ENCODE measurements at places on chromosomes 6 and 20.
A peak's percentile ranks its signal among the peaks of the same experiment; 100 is the strongest.

DNA sequence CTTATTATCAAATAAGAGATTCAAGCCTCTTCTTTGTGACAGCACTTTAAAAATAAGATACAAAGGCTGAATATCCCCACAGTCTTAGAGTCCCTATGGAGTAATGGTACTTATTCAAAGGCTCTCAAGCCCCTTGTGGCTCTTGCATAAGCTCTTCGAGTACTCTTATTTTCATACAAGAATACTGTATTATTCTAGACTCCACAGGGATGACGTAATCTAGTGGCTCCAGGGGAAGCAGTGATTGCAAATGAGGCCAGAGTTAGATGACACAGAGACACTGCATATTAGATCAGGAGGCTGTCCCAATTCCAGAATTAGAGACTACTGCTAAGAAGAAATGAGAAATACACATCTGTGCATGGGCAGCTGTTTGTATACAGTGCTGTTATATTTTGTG lies 1195.9 kb upstream of the MAP3K7 start:
- no peak for DNase-seq

DNA sequence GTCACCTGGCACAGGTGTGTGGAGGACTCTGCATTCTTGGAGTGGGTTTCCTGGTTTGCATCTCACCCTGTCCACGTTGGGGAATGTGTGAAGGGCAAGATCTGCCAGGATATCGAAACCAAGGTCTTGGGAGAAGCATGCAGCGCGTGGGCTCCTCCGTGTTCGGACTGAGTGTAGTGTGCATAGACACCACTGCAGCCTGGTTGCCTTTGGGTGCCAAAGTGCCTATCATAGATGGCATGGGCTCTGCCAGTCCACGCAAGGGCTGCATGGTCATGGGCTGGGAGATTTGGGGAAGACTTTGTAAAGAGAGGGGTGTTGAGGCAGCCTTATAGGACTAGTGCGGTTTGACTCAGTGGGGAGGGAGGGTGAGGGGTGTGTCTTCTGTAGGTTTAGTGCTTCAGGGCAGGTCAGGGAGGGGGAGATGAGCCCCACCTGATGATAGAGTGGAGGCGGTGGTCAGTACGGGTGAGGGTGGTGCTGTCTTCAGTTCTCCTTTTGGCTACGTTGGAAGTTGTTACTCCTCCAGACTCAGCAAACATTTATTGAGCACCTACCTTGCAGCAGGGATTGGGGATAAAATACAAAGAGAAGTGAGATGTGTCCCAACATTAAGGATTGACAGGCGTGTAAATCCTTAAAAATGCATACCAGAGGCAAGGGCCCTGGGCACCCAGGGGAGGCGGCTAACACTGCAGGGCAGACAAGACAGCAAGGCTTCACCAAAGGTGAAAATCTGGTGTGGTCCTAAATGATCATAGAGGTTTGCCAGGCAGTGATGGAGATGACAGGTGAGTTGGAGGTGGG lies 28.3 kb downstream of the DUSP22 start:
- DNase-seq, result no peak

- no peak for DNase-seq
Measured at GRCh38 chr20:48025051-48025515, 239.8 kb upstream of the SULF2 start.

- DNase-seq, result no peak
Measured at GRCh38 chr6:154202339-154202738, 154.3 kb downstream of the IPCEF1 start.

DNA sequence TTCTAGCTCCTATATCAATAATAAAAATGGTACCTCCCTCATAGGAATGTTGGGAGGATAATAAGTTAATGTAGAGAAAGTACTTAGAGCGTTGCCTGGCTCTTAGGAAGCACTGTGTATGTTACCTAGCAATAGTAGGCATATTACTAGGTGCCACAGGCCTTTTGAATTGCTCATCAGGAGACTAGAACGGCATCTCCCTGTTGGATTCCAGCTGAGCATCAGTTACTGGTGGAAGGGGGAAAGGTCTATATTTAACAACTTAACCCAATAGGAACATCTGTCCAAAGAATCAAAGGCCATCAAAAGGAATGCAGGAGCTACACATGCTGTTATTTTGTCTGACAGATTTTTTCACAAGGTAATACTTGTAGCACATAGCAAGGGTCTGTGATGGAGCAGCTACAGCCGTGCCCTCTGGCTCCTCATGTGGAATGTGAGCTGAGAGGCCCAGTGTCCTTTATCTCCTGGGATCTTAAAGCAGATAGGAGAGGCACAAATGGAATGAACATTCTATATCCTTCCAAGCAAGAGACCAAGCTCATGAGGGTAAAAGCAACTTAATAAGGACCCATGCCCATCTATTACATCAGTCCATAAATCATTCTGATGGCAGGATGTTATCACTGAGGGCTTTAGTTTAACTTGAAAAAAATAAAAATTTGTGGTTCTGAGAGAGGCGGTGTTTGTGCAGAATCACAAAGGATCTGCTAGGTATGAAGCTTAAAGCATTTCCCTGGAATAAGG lies 184.9 kb upstream of the LAMP5 start:
- no peak for DNase-seq

DNA sequence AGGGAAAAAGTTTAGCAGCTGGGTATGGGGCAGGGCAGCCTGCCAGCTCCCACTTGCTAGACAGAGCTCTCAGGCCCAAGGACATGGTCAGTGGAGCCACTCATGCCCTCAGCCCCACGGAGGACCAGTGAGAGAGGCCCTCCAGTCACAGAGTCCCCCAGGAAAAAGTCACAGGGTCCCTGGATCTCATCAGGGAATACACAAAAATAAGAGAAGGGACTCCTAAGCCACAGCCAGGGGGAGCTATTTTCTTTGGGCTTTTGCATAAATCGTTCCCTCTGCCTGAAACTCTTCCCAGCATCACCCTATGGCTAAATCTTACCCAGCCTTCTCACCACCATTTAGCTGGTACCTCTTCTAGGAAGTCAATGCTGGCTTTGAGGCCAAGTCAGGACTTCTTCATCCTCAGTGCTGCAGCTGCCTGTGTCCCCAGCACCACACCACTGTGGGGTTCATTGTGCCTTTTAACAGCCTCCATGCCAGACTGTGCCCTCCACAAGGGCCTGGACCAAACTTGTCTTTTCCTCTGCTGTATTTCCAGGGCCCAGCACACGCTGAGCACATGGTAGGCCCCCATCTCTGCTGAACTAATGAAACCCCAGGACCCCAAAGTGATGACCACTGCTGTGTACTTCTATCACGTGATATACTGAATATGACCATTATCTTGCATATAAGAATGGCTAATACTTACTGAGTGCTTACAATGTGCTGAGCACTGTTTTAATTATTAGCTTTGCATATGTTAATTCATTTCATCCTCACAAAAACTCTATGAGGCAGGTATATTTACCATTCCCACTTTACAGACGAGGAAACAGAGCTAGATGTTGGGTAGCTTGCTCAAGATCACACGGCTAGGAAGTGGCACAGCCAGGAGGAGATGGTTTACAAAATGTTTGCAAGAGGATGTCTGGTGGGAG lies 2.0 kb downstream of the ZNF335 start:
- DNase-seq, result peak; percentile 64

DNA sequence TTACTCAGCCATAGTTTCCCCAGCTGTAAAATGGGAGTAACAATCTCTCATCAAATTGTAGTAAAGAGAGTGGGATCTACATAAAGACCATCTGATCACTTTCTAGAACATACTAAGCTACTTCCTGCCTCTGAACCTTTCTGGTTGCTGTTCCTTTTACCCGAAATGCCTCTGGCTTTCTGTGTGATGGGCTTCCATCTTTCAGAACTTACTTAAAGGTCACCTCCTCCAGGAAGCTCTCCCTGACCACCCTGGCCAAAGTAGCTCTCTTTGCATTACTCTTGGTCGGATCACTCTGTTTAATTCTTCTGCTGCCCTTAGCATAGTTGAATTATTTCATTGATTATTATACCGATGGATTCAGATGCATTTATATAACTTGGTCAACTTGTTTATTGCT lies 171.0 kb downstream of the BMP7 start:
- DNase-seq, result no peak

GRCh38 chr6:127520066-127520465 lies 931 bp upstream of the MTCL3 start:
- no peak for DNase-seq

DNA sequence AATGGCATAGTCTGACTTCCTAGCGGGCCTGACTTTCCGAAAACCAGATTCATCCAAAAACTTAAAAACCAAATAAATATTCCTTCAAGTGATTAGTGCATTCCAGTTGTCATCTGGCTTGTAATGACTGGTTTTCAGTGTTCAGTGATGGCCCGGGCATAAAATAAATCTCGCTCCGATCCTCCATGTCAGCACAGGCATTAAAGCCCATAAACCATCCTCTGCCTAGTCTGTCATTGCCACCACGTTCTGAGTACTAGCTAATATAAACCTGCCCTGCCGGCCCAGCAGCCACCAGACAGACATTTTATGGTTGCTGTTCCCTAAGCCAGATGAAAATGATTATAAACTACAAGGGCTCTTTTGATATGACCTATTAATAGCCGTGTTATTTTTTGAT lies 232.3 kb upstream of the GMDS start:
- no peak for DNase-seq

GRCh38 chr20:41352106-41352505 lies 11.5 kb downstream of the LPIN3 start:
- DNase-seq, result no peak

- no peak for DNase-seq
Measured at GRCh38 chr6:28875191-28875747, 48.5 kb downstream of the TRIM27 start.

DNA sequence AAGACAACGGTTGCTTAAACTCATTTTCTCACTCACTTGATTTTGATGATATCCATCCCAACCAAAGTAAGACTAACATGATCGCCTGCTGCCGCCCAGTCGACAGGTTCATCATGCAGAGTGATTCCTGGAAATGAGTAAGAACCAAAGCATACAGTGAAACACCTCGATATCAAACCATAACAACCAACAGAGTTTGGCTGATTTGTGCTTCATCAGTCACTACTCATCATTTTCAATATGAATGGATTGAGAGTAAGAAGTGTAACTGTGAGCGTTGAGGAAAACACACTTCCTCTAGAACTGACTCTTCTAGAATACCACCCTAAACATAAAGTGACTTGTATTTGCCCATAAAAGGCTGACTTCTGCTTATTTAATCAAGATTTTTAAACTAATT lies 29.2 kb upstream of the ALDH8A1 start:
- no peak for DNase-seq

GRCh38 chr6:41306187-41306854 lies 19.8 kb upstream of the TREM1 start:
- peak; percentile 64 for DNase-seq

DNA sequence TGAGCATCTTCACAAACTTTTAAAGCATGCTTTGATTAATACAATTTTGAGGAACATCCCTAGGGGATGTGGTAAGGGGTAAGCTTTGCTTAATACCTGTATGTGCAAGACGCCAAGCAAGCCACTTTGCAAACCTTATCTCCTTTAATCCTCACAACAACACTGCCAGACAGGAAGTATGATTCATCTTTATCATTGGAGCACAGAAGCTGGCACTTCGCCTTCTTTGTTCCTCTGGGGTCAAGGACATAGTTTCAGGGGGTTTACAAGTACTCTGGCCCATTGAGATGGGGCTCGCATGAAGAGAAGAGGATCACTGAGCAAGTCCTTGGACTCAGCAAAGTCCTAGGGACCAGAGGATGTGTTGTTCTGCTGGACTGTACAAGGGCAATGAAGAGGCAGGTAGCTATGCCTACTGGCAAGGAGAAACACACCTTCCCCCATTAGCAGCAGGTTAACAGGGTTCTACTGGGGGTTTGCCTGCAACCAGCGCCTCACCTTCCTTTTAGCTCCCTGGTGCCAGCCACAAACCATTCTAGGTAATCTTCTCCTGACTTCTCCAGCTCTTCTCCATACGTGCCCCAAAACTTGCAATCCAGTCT lies 8.8 kb downstream of the TMEM244 start:
- DNase-seq, result no peak

GRCh38 chr6:135113860-135114259 lies 59.2 kb upstream of the HBS1L start:
- DNase-seq, result no peak

DNA sequence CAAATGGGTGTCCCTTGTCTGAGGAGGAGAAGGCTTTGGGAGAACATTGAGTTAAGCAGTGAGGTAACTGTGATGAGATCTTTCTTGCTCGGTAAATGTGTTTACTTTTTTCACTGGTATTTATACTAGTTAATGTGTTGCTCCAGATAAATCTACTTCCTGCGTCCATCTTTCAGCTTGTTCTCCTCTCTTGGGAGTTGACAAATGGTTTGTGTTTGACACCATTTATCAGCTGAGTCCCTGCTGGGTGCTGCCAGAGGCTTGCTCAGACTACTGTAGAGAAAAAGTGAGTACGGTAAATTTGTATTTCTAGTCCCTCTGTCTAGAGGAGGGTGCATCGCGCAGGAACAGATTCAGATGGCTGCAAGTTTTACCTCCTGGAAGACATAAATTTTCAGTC lies 8.3 kb upstream of the PRDM1 start:
- no peak for DNase-seq

GRCh38 chr6:131838051-131838450 lies 30.2 kb downstream of the ENPP1 start:
- DNase-seq, result no peak

DNA sequence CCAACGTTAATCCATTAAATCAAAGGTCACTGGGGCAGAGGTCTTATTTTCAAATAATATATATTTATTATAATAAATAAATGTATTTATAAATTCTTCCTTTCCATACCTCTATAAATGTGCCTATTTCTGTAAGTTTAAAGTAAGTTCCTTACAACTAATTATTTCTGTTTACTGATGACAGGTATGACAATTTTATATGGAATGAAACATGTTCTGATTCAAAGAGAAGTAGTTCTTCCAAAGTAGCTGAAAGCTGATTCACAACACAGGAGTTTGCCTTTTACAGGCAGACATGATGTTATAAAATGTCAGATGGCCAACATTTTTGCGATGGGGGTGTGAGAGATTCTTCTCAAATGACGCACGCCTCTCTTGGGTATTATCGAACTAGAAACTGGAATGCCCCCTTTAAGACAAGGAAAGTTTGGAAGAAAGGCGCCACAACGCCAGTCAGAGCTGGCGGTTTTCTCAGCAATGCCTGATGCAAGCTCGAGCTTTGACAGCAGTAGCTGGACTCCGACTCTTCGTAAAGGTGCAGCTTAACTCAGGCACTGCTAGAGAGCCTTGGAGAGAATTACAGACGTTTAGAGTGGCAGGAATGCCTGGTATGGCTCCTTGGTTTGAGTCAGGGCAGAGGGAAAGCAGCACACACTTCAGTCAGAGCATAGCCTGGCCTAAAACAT lies 92.1 kb downstream of the FOXC1 start:
- DNase-seq, result no peak

DNA sequence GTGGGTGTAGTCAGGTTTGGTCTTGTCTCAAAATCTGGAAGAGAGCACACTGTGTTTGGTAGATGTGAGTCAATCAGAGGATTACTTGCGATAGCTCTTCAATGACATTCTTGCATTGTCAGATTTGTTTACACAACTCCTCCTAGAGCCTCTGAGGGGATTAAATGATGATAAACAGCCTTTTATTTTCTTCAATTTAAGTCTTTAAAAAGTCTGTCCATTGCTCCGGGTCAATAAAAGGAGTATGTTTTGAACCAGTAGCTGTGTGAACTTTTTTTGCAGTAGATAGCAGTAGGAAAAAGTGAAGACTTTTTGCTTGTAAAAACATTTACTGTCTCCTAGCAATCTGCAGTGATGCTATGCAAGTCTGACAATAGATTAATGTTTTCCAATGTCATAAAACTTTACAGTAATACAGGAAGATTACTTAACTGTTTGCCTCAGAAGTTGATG lies 49.9 kb downstream of the GJA1 start:
- DNase-seq, result no peak

GRCh38 chr20:19508449-19508848 lies 249.6 kb upstream of the RIN2 start:
- DNase-seq, result no peak

Measured in NCI-H2171 (cell line).